ENCODE measurements at places on chromosomes 2 and 18.

- peak; percentile 26 for DNase-seq
Measured at GRCh38 chr2:25347205-25347815, 5.6 kb upstream of the DNMT3A start.

GRCh38 chr2:85453571-85453970 is 35.1 kb downstream of the SH2D6 start:
- DNase-seq: no peak

GRCh38 chr2:131154647-131155046 is 49.5 kb downstream of the PLEKHB2 start:
- no peak for DNase-seq

- no peak for DNase-seq
Measured at GRCh38 chr2:19491796-19492195, 133.4 kb upstream of the OSR1 start.

- peak; percentile 35 for DNase-seq
Measured at GRCh38 chr2:177328056-177328455, 63.5 kb upstream of the NFE2L2 start.

DNA sequence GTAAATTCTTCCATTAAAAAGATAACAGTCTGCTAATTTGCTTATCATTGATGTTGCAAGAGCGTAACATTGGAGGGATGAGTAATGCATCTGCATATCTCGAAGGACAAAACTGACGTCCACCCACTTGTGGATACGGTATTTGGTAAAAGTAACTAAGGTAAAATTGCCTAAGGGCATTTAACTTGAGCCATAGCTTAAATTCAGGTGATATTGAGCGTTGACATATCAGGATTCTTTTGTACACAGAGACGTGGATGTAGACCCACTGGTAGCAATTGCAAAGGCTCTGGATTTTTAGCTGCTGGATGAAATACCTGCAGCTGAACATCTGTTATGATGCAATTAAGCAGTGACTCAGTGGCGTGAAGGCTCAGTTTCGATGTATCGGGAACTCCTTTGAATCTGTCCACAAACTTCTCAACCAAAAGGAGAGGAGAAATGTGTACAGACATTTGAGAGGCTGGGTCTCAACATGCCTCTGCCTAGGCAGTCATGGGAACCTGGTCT is 119.3 kb downstream of the SPTBN1 start:
- no peak for DNase-seq
